ENCODE measurements at places on chromosomes 5 and 9.

DNA sequence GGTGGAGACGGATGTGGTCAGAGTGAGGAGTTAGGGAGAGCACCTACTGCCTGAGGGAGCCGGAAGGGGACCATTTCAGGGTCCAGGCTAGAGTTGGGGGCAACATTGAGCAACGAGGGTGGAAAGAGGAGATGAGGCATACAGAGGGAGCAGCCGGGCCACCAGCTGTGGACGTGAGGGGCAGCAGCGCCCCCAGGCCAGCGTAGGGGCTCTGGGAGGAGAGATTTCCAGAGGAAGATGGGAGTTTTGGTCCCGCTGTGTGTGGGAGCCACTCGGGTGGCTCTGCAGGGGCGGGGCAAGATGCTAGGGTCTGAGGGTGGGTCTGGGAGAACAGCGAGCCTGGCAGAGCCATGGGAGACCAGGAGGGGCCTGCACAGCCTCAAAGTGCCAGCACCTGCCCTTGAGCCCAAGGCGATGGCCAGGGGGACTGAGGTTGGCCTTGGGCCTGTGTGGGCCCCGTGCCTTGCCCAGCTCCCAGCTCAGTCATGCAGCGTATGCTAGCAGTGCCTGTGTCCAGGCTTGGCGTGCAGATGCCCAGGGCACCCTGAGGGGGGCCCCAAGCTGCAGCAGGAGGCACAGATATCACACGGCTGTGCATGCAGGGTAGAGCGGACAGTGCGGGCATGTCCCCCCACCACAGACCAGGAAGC is 80.5 kb upstream of the PPP1R26 start:
- no peak for DNase-seq

DNA sequence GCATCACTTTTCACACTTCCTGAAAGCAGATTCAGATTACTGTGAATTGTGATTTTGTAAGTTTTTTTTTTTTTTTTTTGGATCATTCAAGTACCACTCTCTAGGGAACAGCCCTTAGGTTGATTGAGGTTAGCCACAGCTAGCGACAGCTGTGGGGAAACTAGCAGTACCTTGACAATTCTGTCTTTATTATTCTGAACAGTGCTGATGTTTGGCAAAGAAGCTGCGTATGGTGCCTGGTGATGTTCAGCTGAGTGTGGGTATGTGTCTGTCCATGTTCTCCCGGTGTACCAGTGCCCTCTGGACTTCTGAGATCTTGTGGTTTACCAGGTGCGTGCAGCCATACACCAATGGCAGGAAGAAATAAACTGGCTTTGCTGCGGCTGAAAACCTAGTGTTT is 117.3 kb upstream of the PLPPR1 start:
- no peak for DNase-seq

- DNase-seq = no peak
Observed at GRCh38 chr5:154778534-154778933, 23.4 kb downstream of the LARP1 start.

DNA sequence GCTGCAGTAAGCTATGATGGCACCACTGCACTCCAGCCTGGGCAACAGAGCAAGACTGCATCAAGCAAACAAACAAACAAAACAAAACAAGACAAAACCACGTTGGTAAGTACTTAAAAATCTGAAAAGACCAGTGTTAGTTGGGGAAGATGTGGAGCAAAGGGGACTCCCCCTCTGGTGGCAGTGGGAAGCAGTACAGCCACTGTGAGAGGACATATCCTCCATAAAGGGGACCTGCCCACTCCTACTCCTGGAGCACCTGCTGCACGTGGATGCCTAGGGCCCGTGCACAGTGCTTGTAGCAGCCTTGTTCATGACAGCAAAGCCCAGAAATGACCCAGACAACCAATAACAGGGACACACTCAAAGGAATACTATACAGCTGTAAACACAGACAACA is 17.0 kb upstream of the IPPK start:
- DNase-seq = no peak

DNA sequence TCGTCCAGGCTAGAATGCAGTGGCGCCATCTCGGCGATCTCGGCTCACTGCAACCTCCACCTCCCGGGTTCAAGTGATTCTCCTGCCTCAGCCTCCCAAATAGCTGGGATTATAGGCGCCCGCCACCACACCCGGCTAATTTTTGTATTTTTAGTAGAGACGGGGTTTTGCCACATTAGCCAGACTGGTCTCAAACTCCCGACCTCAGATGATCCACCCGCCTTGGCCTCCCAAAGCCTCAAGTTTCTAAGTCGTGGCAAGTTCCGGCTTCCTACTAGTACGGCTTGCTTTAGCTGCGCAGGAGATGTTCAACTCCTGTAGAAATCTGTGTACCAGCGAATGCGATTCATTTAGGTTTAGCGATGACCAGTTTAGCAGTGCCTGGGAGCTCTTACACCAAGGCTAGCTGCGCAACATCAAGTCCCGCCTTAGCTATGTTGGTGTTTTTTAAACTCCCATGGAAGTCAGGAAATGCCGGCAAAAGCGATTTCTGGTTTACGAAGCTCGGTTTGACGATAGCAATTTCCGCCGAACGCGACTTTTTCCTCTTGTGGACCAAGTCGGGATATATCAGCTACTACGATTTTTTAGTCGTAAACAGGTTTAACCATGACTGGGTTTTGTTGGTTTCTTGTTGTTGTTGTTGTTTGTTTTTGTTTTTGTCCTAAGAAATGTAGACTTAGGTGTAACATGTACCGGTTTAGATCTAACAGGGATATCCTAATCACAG is 46.4 kb downstream of the ANXA2R start:
- no peak for DNase-seq

DNA sequence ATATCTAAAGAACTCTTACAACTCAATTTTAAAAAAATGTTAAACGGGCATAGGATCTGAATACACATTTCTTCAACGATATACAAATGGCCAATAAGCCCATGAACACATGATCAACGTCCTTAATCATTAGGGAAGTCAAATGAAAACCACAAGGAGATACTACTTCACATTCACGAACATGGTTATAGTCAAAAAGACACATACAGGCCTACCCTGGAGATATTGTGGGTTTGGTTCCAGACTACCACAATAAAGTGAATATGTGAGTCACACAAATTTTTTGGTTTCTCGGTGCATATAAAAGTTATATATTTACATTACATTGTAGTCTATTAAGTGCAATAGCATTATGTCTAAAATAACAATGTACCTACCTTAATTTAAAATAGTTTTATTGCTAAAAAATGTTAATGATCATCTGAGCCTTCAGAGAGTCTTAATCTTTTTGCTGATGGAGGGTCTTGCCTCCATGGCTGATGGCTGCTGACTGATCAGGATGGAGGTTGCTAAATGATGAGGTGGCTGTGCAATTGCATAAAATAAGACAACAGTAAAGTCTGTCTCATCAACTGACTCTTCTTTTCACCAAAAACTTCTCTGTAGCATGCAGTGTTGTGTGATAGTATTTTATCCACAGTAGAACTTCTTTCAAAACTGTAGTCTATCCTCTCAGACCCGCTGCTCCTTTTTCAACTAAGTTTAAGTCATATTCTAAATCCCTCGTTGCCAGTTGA is 15.1 kb downstream of the AK3 start:
- DNase-seq = no peak

GRCh38 chr5:107414802-107415201 is 255.9 kb downstream of the EFNA5 start:
- DNase-seq = no peak

GRCh38 chr5:44292736-44293135 is 96.5 kb downstream of the FGF10 start:
- DNase-seq = no peak

- DNase-seq = no peak
Observed at GRCh38 chr9:73838871-73839270, 658.3 kb upstream of the RORB start.
